ENCODE measurements at places on chromosomes 5 and 9. TPM values are rescaled to one million over a fixed set of nuclear protein-coding genes. Genes with fewer than 3 reads are reported as not detected.

The BTNL3 gene
- total RNA-seq: not detected

The FOXI1 gene
- total RNA-seq: not detected

The PCDHGB4 gene
- 10.1 TPM for total RNA-seq

The FAM169A gene
- 0.30 TPM for total RNA-seq

The MLANA gene
- not detected for total RNA-seq

The CACFD1 gene
- 5.3 TPM for total RNA-seq

Data from epithelial cell of umbilical artery (primary cell).